Activated naive CD8-positive, alpha-beta T cell treated with anti-CD3 and anti-CD28 coated beads for 36 hours (primary cell): ENCODE measurements at places on chromosomes 4 and X. TPM values are rescaled to one million over a fixed set of nuclear protein-coding genes. Genes with fewer than 3 reads are reported as not detected.

DNA sequence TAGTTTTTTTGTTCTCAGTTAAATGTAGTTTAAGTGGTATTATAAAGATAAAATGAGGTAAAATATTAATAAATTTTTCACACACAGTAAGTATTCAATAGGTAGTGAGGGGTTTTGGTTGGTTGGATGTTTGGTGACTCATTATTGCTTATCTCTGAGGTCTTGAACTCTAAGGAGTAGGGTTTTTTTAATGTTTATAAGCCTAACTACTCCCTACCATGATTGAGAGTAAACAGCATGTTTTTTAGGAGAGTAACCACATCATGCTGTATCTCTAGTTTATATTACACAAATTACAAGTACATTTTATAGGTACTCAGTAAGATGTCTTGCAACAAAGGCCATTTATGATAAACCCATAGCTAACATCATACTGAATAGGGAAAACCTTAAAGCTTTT is 181.6 kb downstream of the MAPK10 start:
- DNase-seq: no peak

GRCh38 chrX:86014421-86014820 is 32.9 kb downstream of the CHM start:
- peak; percentile 0 for DNase-seq

- no peak for DNase-seq
Measured at GRCh38 chr4:131084997-131085396, 1989.0 kb downstream of the C4orf33 start.

DNA sequence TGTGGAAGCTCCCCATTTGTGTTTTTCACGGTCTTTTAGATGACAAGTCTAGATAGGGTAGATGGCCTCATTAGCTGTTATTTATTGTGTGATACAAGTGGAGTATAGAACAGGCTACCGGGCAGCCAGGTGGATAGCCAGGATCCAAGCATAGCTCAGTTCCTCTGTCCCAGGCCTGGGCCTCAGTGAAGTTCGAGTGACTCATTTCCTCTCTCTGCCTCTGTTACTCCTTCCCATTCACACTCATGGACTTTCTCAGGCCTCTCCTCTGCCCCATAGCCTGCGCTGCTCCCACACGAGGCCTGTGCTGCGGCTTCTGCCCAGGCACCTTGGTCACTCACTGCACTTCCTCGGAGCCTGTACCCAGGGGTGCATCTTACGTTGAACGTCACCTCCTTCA is 54.5 kb downstream of the TENM3 start:
- no peak for DNase-seq

- DNase-seq: peak; percentile 17
Measured at GRCh38 chr4:13483768-13484121, 395 bp downstream of the RAB28 start.

DNA sequence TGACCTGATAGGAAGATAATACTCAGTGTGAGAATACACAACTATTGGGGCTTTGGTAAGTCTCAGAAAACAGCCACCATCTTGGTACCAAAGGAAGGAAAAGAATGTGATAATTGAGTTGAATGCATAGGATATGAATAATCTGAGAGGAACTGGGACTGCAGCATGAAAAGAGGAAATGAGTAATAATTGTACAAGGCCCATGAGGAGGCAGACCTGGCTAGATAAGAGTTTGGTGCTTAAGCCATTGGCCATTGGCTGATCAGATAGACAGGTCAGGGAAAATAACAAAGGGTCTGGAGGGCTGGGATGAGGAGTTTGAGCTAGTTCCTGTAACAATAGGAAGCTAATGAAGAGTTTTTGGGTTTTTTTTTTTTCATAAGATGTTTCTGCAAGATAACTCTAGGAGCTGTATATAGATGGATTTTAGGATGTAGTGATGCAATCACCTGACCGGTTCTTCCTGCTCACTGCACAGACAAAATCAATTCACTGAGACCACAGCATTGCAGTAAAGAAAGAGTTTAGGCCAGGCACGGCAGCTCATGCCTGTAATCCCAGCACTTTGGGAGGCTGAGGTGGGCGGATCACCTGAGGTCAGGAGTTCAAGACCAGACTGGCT is 5.3 kb upstream of the TRMT2B start:
- DNase-seq: no peak

- no peak for DNase-seq
Measured at GRCh38 chr4:87268411-87268810, 48.0 kb upstream of the KLHL8 start.

- no peak for DNase-seq
Measured at GRCh38 chr4:47145630-47146029, 114.3 kb downstream of the GABRB1 start.

GRCh38 chrX:14235004-14235403 is 205.3 kb upstream of the GEMIN8 start:
- DNase-seq: no peak

DNA sequence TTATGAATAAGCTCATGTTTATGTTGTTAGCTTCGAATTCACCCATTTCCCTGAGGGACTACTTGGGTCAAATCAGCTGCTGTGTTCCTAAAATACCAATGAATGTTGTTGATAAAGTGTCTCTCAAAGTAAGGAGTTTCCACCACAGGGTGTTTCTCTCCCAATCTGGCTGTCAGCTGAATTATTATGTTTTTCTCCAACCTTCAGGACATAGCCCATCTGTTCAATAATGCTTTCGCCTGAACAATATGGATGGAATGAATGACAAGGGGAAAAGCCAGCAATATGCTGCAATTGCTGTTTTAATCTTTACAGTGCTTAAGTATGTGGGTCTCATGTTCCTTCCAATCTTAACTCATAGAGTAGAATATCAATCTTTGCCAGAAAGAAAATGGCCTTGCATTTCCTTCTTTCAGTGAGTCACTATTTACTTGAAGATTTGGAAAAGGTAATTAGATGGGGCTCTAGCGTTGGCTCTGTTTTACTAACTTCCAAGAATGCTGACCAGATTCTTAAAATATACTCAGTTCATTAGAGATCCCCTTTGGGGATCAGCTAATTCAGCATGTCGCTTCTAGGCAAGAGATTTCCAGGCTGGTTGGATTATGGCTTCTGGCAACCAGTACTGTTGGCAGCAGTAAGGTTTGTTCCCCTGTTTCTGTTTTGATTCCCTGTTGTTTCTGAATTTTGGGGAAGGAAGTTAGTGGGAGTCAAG is 410.5 kb downstream of the PPP3CA start:
- no peak for DNase-seq

Gene UGT2B15
- total RNA-seq: not detected

DNA sequence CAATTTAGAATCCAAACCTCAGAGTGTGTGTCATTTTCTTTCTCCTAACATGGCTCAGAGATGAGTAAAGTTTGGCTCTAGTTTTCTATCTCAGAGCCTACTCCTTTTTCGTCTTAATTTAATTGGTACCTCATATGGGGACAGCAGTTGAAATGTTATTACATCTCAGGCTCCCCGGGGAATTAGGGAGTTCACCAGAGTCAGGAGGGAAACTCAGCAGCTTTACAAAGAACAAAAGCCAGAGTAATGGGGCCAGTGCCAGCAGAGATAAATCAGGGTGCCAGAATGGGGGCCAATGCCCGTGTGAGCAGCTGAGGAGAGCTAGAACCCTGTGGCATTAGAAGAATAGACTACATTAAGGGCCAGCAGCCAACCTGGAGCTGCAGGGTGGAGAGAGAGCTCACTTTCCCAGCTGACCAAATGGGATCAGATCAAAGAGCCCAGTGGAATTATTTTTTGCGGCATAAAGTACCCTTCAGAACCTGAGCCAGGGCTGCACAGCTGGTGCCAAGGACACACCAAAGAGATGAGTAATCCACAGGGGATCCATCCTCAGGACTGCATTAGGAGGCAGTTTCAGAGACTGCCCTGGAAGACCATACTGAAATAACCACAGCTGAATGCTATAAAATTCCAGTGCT is 207.1 kb upstream of the DKK2 start:
- no peak for DNase-seq

DNA sequence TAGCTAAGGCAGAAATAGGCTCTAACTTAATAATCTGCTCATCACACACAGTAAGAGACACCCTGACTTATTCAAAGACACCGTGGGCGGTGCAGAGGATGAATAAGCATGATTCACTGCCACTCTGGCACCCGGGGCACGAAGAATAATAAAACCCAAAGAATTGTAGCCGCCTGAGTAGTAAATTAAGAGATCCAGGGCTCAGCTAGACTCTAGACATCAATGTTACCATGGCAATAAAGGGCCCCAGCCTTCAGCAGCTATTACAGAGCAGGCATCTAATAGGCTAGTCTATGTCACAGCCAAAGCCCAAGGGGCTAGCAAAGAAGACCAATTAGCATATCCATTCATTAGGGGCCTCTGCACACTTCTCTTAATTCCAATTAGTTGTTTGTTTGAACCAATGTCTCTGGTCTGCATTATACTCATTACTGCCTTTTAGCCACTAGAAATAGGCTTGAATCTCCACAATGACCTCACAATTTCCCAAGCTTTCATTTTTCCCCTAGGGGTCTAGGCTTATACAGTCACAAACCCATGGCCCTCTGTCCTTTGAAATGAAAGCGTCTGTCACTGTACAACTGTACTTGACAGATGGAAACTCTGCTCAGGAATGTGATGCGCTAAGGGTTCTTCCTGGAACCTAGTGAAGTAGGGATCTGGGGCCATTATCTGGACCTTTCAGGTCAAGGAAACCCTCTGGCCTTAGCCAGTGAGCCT is 3.0 kb upstream of the ATP1B4 start:
- DNase-seq: peak; percentile 3

Gene MAGEA2
- total RNA-seq: not detected

- no peak for DNase-seq
Measured at GRCh38 chr4:128751354-128751753, 58.1 kb upstream of the JADE1 start.

DNA sequence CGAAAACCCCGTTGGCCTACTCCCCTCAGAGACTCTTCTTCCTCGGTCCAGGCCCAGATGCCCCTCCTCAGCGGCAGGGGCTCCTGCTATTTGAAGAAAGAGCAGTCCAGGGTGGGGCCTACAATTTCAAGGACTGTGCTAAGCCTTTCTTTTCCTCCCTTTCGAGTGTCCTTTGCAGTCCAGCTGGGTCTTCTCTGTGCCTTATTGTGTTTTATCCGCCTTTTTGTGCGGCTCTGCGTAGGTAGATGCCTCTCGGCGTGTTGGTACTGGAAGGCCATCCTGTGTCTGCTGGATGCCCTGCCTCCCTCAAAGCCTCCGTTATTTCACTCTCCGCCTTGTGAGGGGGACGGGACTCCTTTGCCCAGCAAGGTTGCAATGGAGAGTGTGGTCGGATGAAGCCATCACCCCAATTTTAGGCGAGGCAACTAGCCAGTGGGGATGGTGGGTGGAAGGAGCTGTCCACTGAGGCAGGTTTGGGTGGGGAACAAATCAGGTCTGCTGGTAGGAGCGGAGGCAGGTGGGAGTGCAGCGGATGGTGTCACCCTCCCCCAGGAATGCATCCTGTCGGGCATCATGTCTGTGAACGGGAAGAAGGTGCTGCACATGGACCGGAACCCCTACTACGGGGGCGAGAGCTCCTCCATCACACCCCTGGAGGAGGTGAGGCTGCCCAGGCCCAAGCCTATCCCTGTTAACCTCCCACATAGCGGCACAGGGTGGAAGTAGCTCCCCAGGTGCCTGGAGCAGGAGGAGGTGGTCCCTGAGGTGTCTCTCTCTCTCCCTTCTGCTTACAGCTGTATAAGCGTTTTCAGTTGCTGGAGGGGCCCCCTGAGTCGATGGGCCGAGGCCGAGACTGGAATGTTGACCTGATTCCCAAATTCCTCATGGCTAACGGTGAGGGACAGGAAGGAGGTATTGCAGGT is 1.3 kb downstream of the GDI1 start:
- DNase-seq: no peak

DNA sequence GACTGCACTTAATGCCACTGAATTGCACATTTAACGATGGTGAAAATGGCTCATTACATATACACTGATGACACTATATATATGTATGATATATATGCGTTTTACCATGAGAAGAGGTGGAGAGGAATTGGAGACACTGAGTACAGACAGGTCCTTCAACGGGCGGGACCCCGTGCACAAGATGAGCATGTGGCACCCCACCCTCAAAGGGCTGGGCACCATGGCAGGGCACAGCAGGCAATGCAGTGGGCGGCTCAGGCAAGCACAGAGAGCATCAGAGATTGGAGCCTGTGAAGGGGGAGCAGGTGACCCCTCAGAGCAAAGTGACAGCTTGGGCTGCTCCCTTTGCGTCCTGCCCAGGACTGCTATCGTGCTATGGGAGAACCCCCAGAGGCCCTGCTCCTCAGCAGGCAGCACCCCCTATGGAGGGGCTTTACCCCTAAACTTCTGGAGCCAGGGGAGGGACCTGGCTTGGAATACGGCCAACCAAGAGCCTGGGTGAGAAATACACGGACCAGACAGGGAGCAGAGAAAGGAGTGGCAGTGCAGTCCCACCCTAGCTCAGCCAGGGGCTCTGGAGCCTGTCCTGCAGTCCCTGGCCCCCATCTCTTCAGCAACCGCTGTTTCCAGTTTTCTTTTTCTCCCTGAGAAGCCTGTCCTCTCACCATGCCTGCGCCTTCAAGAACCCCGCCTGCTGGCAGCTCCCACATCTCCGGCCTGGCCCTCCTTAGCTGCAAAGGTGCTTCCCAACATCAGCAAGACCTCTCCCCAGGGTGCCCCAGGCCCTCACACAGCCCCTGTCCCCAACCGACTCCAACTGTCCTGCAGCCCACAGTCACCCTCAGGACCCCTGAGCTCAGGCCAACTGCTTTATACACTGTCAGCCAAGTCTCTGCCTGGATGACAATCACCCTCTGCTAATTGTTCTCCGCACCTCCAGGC is 10.5 kb downstream of the SLC6A8 start:
- DNase-seq: no peak

DNA sequence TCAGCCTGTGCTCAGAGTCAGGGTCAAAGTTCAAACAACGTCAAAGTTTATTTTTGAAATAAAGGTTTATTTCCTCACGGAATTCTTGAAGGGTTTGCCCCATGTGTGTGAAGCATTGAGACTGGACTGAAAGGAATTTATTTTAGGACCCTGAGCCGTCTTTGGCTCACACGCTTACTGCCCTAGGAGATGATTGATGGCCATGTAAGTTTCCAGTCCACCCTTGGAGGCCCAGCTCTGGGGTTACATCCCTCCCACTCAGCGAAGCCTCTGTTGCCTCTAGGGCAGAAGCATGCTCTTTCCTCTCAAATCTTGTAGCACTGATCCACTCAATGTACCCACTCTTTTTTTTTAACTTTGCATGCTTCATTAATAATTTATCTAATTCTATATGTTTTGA is 4.5 kb upstream of the NHSL2 start:
- no peak for DNase-seq

Gene RGS12
- 2.9 TPM for total RNA-seq

DNA sequence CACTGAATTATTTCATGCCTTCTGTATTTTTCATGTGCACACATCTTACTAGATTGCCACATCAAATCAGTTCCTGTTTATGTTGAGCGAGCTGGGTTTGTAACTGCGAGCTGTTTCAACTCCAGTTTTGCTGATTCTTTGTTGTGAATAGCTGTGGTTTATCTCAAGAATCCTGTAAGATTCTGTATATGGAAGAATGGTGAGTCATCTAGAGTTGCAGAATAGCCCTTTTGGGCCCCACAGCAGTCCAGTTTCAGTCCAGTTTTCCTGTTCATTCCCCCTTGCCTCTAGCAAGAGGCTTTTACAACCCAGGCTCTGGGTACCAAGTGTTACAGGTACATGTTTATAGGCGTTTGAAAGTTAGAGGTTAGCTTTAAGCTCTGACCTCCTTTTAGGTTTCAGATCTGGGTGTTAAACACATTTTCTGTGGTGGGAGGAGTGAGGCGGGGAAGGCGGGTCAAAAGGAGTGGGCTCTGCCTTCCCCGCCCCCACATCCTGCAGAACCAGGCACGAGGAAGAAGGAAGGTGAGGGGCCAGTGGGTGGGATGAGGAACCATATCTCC is 32.7 kb downstream of the TBC1D14 start:
- DNase-seq: peak; percentile 30

- no peak for DNase-seq
Measured at GRCh38 chr4:7744142-7744804, 195.4 kb downstream of the AFAP1 start.

- DNase-seq: no peak
Measured at GRCh38 chrX:26649534-26649933, 433.6 kb downstream of the MAGEB5 start.

Gene CENPE
- 36.8 TPM for total RNA-seq
